ENCODE measurements at places on chromosomes 7 and 10.
A peak's percentile ranks its signal among the peaks of the same experiment; 100 is the strongest.

DNA sequence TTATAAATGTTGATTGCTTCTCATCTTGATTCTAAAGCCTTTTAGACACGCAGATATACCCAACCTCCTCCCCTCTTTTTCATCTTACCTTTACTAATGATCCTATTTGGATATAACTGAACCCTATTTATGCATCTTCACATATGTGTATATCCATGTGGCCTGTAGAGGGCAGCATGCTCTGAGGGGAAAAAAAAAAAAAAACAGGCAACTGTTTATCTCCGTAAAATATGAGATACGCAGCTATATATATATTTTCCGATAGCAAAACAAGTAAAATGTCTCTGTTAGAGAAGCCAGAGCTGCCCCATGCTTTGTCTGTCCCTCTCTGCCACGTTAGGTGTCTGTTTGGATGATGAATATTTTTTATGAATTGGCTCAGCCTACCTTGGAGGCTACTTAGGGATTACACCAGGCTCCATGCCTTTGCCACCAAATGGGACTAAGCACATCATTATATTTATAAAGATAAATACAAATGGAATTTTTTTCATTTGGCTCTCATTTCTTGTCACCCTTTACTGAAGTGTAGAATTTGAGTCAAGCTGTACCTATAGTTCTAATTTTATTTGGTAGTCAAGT, 174.8 kb upstream of the FZD1 start:
- DNase-seq, result peak; percentile 11

- no peak for DNase-seq
Measured at GRCh38 chr10:3094609-3095036, 27.3 kb downstream of the PFKP start.

DNA sequence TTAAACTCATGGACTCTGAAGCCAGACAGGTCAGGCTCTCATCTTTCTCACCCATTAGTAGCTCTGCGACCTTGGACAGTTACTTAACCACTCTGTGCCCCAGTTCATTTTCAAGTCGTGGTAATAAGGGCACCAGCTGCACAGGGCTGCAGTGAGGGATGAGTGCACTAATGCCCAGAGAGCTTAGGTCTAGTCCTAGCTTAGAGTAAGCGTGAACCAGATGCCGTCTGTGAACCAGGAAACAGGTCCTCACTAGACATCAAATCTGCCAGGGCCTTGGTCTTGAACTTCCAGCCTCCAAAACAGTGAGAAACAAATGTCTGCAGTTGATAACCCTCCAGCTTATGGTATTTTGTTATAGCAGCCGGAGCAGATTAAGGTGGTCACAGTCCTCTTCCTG, 222.4 kb upstream of the PFKP start:
- DNase-seq, result no peak

DNA sequence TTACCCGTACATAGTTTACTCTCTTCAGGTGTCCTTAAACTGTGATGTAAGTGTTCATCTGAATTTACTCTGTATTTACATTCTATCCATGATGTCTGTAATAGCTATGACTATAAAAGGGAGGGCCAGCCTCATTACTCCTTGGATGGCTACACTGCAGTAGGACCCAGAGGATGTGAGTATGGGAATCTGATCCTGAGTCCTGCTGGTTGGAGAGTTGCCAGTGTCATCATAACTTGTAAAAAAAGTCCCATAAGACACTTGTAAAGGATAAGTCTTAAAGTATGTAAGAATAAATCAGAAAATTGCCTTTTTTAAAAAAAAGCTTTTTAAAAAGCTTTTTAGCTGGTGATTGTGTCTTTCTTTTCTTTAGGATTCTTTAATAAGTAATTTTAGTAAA, 95.4 kb downstream of the PPP1R9A start:
- no peak for DNase-seq

DNA sequence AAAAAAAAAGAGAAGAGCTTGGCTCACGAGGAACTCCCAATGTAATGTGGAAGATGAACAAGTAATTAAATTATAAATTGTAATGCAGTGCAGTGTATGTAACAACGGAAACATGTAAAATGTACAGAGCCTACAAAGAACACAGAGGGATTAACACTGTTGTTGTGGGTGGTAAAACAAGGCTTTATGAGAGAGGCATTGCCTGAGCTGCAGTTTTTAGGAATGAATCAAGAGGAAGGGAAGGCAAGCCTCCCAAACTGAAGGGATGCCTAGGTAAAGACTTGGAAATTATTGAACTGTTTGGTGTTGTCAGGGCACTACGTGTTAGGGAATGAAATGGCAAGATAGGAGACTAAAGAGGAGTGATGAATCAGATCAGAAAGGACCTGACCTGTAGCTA, 213.7 kb downstream of the HTR7 start:
- DNase-seq, result no peak

Measured in LNCaP clone FGC (cell line).